ENCODE measurements at places on chromosomes 3 and 15.

DNA sequence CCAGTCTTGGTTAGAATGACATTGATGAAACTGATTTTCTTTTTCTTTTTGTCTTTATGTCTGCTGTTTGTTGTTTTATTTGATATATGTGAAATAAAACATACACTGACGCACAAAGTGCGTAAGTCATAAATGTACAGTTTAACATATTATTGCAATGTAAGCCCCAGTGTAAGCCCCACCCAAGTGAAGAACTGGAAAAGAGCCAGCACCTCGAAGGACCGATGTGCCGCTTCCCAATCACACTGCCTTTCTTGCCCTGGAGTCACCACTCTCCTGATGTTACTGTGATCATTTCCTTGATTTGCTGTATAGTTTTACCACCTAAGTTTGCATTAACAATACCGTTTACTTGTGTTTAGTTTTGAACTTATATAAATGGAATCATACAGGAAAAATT, 128.4 kb upstream of the LPP start:
- DNase-seq = no peak

DNA sequence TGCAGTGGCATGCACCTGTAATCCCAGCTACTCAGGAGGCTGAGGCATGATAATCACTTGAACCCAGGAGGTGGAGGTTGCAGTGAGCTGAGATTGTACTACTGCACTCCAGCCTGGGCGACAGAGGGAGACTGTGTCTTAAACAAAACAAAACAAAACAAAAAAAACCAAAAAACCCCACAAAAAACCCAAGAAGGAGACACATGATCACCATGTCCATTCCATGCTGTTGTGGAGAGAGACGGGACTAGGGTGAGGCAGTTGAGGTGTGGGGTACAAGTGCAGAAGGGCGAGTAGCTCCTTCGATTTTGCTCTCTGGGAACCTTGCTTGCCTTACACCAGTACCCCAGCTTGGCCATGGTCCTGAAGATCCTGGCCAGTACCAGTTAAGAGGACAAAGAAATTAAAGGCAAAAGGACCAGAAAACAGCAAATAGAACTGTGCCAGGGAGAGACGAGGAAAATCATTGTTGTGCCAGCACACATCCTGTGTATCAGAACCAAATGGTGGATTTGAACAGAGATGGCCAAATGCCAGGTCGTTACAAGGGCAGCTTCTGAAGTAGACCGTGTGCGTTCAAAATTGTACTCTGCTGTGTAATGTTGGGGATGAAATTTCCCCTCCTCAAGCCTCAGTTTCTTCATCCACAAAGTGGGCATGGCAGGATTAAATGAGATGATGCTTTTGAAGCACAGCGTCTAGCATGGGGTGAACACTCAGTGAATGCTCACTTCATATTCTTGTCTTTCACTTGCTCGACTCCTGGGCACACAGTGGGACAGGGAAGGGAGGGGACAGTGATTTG, 42.9 kb upstream of the CTSH start:
- DNase-seq = no peak

- no peak for DNase-seq
Measured at GRCh38 chr3:70606018-70606417, 293.6 kb upstream of the MDFIC2 start.

DNA sequence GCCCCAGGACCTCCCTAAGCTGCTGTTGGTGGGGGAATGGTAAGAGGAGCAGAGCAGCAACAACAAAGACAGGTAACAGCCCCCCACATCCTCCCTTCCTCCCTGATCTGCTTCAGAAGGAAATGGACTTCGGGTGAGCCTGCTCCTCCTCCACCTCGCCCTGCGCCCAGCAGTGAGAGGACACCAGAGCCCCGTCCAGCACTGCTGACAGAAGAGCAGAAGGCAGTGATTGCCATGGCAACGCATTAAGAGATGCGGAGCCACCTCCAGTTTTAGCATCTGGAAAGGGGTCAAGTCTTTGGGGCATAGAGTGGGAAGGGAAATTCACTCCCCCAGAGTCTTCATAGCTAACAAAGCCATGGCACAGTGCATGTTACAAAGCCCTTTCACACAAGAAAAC, 77.6 kb upstream of the HRH1 start:
- DNase-seq = no peak

GRCh38 chr3:140809316-140809715, 131.5 kb downstream of the TRIM42 start:
- DNase-seq = no peak

- no peak for DNase-seq
Measured at GRCh38 chr15:66461917-66462316, 35.6 kb downstream of the SNAPC5 start.

DNA sequence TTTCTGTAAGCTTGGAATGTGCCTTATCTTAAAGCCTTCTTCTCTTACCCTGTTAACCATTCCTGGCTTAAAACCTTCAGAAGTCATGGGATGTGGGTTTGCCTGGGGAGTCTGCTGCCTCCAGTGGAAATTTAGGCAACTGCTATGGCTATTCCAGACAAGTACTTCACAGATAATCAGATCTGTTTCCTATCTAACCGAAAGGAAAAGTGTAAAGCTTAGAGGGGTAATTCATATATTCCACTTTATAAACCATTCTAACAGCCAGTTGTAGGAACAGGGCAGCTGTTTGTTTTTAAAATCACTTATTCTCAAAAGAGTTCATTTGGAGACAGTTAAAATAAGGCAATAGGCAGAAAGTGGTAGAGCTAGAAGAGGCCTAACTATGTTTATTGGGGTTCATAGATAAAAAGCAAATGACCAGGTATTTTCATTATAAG, 219.9 kb downstream of the TCF12 start:
- no peak for DNase-seq

GRCh38 chr15:81239190-81239589, 42.5 kb downstream of the IL16 start:
- no peak for DNase-seq

GRCh38 chr3:104906001-104906639, 460.6 kb upstream of the ALCAM start:
- DNase-seq = no peak

- no peak for DNase-seq
Measured at GRCh38 chr3:123310186-123310585, 108.4 kb downstream of the SEC22A start.

- DNase-seq = no peak
Measured at GRCh38 chr3:175670557-175670956, 811.4 kb downstream of the NAALADL2 start.

DNA sequence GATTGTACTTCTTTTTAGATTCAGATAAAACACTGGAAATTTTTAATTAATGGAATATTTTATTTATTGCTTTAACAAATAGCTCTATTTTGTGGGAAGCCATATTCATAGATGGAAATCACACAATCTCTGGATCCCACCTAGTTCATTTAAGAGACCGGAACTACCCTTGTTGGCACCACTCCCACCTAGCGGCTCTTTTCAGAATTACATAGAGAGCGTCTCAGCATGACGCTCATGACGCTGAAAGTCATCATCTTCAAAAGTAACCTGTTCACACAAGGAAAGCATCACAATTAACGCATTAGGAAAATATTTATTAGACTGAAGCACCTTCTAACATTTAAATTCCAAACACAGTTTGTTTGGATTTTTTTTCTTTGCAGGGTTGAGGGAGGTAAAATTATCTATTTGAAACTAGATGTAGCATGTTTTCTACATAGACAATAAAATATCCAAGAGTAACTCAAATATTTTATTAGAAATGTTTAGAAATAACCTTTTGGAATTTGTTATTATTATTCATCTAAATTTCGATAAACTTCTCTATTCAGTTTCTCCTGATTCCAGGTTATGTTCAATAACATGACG, 214.9 kb upstream of the ARRDC4 start:
- no peak for DNase-seq

- no peak for DNase-seq
Measured at GRCh38 chr3:44886561-44886960, 12.2 kb downstream of the TGM4 start.

DNA sequence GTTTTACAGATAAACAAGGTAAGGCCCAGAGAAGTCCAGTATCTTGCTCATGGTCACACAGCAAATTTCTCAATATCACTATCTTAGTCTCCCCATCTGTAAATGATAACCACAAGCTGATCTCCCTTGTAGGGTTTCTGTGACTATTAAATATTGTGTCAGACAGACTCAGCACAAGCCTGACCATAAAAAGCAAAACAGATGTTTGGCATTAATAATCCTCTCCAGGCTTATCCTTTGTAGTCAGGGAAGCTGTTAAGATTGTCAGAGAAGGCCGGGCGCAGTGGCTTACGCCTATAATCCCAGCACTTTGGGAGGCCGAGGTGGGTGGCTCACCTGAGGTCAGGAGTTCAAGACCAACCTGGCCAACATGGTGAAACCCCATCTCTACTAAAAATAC, 173.2 kb upstream of the PRICKLE2 start:
- DNase-seq = no peak

DNA sequence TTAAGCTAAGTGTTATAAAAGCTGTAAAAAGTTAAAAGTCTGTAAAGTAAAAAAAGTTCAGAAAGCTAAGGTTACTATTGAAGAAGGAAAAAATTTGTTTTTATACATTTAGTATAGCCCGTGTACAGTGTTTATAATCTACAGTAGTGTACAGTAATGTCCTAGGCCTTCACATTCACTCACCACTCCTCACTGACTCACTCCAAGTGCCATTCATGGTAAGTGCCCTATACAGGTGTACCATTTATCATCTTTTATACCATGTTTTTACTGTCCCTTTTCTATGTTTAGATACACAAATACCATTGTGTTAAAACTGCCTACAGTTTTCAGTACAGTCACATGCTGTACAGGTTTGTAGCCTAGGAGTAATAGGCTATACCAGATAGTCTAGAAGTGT, 8.8 kb downstream of the CCDC71 start:
- DNase-seq = no peak

- DNase-seq = no peak
Measured at GRCh38 chr3:168312984-168313383, 217.3 kb upstream of the GOLIM4 start.

- no peak for DNase-seq
Measured at GRCh38 chr3:32448686-32449474, 53.8 kb downstream of the CMTM6 start.

DNA sequence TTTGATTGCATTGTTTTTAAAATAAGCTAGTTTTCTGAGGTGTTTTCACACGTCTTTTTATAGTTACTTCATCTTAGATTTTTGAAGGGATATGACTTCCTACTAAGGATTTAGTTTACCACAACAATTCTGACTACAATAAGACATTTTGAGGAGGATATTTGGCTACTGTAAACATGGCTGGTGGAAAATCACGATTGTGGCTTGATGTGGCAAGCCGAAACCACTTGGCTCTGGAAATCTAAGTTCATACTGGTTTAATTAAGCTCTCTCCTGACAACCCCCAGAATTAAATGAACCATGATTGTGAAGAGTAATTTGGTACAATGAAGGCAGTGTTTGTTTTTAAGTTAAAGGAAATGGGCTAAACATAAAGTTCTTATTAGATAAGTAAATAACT, 30.8 kb downstream of the ST3GAL6 start:
- no peak for DNase-seq

GRCh38 chr15:31503758-31504461, 177.3 kb downstream of the KLF13 start:
- DNase-seq = no peak

DNA sequence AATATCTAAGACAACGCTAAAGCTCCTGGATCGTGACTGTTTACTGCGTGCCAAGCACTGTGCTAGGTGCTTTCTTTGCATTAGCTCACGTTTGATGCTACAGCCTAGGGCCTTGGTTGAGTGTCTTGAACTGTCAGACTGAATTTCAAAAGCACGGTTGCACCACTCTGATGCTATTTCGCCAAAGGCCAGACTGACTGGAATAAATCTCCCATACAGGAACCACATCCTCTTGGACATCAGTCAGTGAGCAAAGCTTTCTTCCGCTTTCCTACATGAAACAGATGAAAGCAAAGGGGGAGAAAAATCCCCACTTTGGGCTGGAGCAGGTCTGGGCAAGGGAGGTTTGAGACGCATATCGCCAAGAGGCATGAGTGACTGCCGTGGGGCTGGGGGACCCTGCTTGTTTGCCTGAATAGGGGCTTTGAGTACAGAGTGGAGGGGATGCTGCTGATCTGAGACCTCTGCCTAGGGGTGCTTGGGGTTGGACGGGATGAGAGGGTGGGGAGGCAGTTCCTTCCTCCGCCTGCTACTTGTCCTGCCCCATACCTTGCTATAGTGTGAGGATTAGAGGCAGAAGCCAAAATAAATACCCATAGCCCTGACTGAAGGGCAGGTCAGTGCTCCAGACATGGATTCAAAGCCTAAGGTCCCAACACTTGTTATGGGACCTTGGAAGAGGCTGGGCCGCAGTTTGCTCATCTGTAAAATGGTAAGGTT, 5.3 kb downstream of the FGD5 start:
- no peak for DNase-seq

DNA sequence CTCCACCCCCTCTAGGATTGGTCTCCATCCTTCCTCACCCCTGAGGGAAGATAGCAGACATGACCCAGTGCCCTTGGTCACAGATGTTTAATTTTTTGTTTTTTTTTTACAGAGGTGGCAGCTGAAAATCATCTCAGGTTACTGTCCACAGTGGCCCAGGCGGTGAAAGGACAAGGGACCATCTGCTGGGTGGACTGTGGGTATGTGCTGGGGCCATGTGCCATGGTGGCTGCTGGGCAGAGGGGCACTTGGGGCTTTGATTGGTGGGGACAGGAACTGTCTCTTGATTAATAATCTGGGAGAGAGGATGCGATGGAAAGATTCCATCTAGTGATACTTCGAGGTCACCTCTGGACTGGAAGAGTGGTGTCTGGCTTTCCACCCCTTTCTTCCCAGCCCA, 25.4 kb downstream of the PDIA5 start:
- no peak for DNase-seq

- no peak for DNase-seq
Measured at GRCh38 chr3:166114448-166114847, 277.2 kb upstream of the BCHE start.

GRCh38 chr3:124117486-124117885, 125.6 kb upstream of the ROPN1 start:
- DNase-seq = no peak

DNA sequence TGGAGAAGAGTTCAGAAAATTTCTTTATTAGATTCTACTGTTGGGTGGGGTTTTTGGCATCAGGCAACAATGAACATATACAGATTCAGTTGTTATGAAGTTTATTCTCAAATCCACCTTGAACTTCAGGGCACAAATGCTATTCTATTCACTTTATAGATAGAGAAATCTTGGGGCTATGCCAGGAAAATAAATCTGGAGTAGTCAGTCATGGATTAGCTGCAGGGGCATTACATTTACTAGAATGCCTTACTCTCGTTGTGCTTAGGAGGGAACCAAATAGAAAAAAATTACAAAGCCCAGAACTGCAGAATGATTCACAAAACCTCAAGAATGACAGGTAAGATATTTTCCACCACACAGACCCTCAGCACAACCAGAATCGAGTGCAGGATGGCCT, 216.7 kb downstream of the CDIN1 start:
- DNase-seq = no peak

DNA sequence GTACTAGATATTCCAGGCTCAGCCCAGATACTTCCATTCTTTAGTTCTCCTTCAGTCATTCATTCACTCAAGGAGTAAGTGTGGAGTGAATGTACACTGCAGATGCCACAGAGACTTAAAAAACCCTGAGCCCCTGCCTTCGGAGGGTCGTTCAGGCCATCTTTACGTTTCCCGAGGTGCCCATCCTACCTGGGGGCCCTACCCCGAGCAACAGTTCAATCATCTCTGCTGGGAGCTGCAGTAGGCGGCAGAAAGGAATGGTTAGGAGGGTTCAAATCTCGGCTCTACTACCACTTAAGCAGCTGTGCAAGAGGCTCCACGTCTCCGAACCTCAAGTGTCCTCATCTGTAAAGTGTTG, 613 bp downstream of the SEC13 start:
- DNase-seq = no peak
